ENCODE measurements at places on chromosomes 5 and 9.

- ATAC-seq: peak; percentile 99
Measured at GRCh38 chr9:6015278-6016157, at the start of gene RANBP6. RANBP6 (minus strand) TSS chr9:6015624; CDS start chr9:6015607, 17 bp downstream.

DNA sequence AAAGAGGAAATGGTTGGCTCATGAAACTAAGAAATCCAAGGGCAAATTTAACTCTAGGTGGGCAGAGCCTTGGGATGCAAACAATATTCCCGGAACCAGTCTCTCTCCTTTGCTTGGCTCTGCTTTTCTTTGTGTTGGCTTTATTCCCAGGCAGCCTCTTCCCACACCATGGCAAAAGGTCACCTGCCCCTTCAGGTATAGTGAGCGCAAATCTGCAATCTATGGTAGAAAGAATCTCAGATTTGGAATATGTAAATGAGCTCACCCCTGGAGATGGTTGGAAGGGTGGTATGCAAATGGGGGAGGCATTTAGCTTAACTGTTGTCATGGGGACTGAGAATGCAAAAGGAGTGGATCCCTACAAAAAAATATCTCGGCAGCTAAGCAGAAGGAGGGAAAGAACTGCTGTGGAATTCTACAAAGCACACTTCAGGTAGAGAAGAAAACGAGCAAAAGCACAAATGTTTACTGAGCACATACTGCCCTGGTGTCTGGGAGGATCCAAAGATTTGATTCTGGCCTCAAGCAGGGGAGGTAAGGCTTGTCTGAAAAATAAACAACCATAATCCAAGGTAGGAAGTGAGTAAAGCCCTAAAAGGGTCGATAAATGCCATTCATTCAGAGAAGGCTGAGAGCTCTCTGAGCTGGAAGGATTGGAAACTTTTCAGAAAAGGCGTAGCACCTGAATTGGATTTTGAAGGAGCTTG lies 139.7 kb downstream of the TLE1 start:
- ATAC-seq: no peak

DNA sequence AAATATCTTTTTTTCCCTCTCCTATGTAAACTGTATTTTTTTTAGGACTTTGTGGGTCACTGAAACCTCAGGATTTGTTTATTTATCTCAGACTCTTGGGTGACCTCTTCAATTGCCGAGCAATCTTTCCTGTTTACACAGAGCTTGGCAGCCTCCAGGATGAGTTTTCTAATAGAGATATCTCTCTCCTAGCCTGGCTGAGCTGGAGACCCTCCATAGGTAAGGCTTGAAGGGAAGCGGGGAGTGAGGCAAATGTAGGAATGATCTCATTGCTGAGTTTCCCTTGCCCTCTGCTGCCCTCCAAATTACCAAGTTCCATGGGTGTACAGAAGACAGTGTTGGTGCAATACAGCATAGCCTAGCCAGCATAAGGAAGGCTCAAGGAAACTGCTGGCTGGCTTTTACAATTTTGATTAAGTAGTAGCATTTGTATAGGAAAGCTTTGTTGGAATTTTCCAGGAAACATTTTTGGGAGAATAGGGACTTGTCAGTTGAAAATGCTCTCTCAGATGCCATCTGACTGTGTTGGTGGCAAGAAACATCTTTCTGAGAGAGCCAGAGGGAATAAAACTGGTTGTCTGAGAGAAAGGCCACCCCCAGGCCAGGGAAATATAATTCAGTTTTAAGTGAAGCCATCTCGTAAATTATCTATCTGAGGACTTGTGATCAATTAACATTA lies 116.0 kb downstream of the NMUR2 start:
- no peak for ATAC-seq

DNA sequence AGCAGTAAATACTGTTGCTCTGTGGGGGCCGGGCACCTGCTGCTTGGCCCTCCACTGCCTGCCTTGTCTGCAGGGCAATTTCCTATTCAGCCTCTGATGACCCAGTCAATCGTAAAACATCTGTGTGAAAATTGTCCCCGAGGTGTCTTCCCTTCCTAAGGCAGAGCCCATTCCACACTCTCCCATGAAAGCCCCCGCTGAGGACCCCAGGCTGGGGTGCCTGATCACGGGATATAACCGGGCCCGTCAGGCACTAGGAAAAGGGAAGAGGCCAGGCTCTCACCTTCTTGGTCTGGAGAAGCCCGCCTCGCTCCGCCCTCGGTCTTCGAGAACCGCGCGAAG lies 27.2 kb upstream of the SCGB3A1 start:
- ATAC-seq: no peak

DNA sequence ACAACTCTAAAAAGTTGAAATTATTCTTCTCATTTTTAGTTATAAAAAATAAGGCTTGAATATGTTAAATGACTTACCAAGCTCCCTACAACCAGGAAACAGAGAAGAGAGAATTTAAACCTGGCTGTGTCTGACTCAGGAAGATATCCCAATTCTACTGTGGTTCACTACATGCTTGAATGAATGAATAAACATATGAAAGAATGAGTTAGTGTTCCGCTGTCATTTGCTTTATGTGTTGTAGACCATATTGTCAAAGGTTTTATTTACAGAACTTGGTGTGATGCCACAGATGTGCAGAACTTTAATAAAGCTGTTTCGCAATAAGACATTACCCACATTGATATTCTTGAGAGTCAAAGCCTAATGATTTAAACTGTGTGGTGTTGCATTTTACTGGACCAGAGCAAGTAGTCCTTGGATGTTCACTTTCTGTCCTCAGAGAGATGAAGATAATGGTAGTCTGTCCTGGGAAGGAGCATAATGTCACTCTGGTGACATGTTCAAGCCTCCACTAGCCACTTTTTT lies 313.2 kb downstream of the TRIM32 start:
- no peak for ATAC-seq

DNA sequence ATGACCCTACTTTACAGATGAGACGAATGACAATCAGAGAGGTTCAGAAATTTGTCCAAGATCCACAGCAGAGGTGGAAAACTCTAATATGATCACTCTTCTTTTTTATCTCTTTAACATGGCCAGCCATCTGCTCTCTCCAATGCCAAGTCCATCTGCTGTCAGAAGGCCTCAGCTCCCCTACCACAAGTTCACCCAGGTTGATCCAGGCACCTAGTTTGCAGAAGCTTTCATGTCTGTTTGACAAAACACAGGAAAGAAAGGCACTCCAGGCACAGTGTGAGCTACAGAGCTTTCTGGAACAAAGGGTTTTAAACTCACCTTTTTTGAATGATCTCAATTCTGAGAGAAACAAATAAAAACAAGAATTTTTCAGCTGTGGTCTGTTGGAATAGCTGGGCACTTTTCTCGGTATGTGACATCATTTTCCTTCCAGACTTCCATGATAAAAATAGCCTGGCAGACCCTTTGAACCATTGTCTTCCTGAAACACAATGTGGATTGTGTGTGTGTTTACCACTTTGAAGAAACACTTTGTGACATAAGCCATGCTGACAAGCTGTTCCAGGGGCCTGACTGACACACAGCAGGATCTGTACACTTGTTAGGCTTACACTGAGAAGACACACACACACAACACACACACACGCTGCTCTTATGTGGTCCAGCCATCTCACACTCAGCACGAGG lies 214.3 kb downstream of the AGTPBP1 start:
- no peak for ATAC-seq

DNA sequence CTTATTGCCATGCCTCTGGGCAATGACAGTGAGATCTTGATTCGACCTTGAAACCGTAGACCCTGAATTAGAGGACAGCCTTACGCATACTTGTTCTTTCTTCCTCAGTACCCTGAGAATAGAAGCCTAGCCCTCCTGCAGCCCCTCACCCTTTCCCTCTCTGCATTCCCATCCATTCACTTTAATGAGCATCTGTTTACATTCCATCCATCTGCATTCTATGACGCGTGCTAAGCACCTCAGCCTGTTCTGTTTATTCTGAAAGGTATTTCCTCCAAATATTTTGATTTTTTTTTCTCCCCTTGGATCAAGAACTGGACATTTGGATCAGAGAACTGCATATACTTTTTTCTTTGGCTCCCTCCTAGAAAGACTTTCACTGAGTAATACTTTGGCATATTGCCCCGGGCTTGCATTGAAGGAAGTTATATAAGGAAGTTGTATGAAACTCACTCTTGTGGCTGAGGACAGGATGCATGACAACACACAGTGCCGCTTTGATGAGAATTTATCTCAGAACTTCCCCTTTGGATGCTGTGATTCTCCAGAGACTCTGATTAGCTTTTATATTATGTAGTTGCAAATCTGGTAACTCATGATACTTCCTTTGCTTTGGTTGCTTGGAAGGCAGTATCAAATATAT lies 15.7 kb downstream of the TMEM8B start:
- ATAC-seq: peak; percentile 66

- no peak for ATAC-seq
Measured at GRCh38 chr9:120937596-120937995, 11.0 kb upstream of the TRAF1 start.

DNA sequence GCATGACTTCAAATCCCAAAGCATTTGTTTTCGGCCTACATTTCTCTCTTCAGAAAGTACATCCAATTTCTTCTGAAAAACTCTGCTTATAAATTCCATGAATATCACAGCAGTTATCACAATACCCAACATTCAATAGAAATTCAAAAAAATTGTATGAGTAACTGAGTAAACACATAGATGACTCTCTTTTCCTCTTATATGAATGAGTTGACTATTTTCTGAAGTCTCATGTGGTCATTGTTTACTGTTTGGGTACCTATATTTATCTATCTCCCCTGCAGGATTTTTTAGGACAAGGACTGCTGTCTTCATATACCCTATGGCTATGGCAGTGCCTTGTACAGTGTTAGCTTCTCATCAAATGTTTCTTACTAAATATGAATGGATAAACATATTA lies 157.1 kb downstream of the HTR1A start:
- no peak for ATAC-seq

DNA sequence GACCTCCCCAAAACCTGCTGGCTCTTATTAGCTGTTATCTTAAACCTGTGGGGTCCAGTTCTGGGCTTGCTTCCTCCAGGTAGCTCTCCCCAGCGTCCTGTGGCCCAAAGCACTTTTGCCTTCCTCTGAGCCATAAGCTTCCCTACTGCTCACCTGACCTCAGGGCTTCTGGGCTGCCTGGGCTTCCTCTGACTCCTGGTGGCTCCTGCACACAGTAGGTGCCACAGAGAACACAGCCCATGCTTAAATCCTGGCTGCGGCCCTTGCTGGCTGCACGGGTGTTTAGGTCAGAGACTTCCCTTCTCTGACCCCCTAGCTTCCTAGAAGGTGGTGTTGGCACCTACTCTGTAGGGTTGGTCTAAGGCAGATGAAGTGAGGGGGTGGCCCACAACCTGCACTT lies 2.5 kb downstream of the RALGDS start:
- no peak for ATAC-seq

GRCh38 chr5:170348137-170348633 lies 41.0 kb downstream of the KCNMB1 start:
- peak; percentile 91 for ATAC-seq

DNA sequence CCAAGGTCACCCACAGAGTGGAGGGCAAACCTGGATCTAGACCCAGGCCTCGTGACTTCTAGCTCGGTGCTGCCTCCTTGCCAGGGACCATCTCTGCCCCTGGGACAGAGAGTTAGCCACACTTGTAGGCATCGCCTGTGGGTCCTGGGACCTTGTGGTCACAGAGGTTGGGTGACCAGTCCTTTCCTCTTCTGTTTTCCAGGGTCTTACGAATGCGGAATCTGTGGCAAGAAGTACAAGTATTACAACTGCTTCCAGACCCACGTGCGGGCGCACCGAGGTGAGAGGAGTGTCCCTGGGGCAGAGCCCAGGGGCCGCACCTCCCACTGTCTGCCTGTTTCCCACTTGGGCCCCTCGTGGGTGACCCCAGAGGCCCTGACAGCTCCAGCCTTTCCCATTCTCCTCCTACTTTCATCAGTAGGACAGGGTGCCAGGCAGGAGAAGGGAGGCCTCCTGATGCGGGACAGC lies 76.3 kb downstream of the AMBP start:
- ATAC-seq: no peak

GRCh38 chr5:156460471-156460870 lies 133.5 kb downstream of the SGCD start:
- no peak for ATAC-seq

GRCh38 chr5:10009802-10010201 lies 239.9 kb downstream of the ATPSCKMT start:
- ATAC-seq: no peak

- no peak for ATAC-seq
Measured at GRCh38 chr5:153885141-153885540, 153.6 kb downstream of the FAM114A2 start.

All from motor neuron (in vitro differentiated cells).